Panc1 (cell line): ENCODE measurements at places on chromosomes 16 and 17.
A peak's percentile ranks its signal among the peaks of the same experiment; 100 is the strongest.

DNA sequence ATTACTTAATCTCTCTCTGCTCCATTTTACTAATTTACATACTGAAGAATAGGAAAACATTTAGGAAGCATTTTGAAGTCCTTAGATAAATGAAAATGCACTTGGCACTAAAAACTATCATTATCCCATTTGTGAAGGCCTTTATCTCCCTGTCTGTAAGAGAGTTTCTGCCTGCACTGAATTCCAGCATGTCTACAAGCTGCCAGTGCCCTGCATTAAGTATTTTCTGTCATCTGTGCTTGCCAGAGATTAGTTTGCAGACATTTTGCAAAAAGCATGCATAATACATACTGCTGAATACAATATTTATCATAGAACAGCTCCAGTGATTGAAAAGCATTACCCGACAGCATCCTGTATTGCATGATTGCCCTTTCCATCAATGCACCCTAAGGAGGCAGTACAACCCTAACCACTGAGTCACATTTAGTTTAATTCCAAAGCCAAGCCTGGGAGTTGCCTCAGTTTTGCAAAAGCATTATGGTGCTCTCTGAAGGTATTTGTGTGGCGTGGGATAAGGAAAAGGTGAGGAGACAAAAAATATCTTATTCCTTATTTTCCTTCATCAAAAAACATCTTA, 280.2 kb upstream of the TOM1L1 start:
- H3K4me3 ChIP-seq: no peak overlapping the region
- H3K36me3 ChIP-seq: no peaks in the 10 kb centered on the region
- no peaks in the 10 kb centered on the region for H3K27me3 ChIP-seq
- H3K27ac ChIP-seq: no peak overlapping the region
- DNase-seq: no peak
- H3K4me1 ChIP-seq: no peaks in the 10 kb centered on the region

- H3K27ac ChIP-seq: no peak overlapping the region
- 0 out of 2 replicates have a peak, but pooled peaks cover 3% of the 10 kb centered on the region for H3K4me1 ChIP-seq
- DNase-seq: no peak
- H3K27me3 ChIP-seq: no peaks in the 10 kb centered on the region
- no peak overlapping the region for H3K4me3 ChIP-seq
Measured at GRCh38 chr17:75933808-75934207, 7.0 kb downstream of the FBF1 start.

DNA sequence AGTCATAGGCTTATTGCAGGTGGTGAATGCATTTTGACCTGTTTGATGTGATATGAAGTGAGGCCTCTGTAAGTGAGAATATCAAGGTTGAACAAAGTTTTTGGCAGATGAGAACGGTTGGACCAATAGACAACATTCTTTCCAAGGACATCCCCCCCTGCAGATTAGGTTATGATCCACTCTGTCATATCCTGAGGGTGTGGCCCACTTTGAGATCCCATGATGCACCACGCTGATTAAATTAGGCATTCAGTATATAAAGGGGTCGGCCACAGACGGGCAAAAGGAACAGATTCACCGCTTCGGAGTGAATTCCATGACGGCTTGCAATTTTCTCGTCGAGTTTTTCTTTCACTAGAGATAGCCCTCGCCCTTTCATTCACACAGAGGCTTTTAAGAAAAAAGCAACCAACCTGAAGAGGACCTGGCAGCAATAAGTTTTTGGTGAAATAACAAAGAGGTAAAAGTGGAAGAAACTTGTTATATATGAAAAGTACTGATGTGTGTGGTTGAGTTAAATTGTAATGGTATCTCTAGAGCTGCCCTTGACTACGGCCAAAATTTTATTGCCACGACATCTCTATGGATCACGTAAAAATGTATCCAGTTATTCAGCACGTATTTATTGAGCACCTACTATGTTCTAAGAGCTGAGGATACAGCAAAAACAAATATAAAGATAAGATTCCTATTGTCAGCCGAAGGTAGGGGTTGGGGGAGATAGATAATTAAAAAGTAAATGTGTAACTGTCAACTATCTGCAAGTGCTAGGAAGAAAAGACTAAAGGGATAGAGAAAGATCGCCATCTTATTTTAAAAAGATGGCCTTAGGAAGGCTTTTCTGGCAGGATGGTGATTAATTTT, 1.7 kb upstream of the RBBP6 start:
- peaks cover 4% of the 10 kb centered on the region for H3K36me3 ChIP-seq
- DNase-seq: no peak
- H3K27me3 ChIP-seq: no peaks in the 10 kb centered on the region
- 0 out of 2 replicates have a peak overlapping the region, but pooled peaks have one; percentile 84 for H3K27ac ChIP-seq
- peaks cover 16% of the 10 kb centered on the region for H3K4me1 ChIP-seq

DNA sequence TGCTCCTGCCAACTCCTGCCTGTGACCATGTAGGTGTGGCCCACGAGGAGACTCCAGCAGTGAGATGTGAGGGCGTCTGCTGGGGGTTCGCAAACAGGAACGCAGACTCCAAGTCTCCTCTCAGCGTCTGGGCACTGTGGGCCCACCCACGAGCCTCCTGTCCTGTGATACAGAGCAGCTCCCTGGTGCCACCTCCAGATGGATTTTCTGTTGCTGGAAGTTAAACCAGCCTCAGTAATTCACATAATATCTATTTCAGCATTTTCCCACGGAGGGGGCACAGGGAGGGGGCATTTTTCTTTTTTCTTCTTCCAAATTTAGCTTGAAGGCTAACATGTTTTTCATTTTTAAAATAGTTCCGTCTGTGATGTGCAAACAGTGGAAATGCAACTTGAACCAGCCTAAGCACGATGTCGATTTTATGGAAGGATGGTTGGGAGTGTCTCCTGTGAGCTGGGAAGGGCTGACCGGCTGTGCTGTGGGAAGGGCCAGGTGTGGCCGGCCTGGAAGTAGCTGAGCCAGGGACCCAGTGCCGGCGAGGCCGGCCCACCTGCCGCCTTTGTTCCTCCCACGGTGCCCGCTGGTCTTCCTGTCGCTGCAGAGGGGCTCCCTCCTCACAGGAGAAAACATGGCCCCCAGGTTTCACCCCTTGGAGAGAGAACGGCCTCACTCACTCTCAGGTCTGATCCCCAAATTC, 3.9 kb upstream of the RAB40B start:
- H3K27ac ChIP-seq: no peak overlapping the region
- H3K4me3 ChIP-seq: no peak overlapping the region
- H3K4me1 ChIP-seq: 0 out of 2 replicates have a peak, but pooled peaks cover 3% of the 10 kb centered on the region
- H3K36me3 ChIP-seq: no peaks in the 10 kb centered on the region

DNA sequence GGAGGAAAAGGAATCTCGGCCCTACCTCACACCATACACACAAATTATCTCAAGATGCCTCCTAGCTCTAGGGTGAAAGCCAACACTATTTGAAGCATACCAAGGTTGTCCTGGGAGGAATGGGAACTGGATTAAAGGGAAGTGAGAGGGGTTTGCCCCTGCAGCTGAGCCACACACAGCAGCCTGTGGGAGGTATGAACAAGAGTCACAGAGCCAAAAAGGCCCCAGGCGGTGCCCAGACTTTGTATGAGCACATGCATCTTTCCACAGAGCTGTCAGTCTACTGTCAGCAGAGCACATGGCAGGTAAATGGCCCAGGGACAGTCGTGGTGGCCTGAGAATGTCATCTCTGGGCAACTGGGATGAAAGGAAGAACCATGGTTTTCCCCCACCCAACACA, 31.0 kb upstream of the RCVRN start:
- no peak overlapping the region for H3K27ac ChIP-seq
- no peaks in the 10 kb centered on the region for H3K4me1 ChIP-seq
- peaks cover 4% of the 10 kb centered on the region; the same call in 1 of the 2 replicates for H3K27me3 ChIP-seq
- H3K36me3 ChIP-seq: no peaks in the 10 kb centered on the region
- no peak overlapping the region for H3K4me3 ChIP-seq
- DNase-seq: no peak

DNA sequence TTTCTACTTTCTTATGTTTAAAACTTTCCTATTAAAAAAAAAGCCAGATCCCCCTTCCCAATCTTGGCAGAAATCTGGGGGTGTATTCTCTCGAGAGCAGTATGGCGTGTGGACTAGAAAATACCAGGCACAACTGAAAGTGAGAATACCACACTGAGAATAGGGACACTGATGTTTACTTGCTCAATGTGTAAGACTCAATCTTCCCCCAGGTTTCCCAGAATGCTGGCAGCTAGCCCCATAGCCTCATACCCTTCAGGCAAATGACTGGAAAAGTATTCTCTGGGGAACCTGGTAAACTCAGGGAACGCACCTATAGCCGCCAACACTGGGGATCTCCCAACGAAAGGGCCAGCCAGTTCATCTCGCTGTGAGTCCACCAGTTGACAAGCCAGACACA, 15.3 kb downstream of the ZZEF1 start:
- DNase-seq: no peak
- peaks cover 5% of the 10 kb centered on the region for H3K4me1 ChIP-seq
- no peaks in the 10 kb centered on the region for H3K27me3 ChIP-seq
- H3K36me3 ChIP-seq: 0 out of 2 replicates have a peak, but pooled peaks cover 3% of the 10 kb centered on the region
- H3K4me3 ChIP-seq: no peak overlapping the region

- H3K27me3 ChIP-seq: peaks cover 13% of the 10 kb centered on the region
- no peaks in the 10 kb centered on the region for H3K36me3 ChIP-seq
- H3K4me3 ChIP-seq: no peak overlapping the region
- no peak overlapping the region for H3K27ac ChIP-seq
- DNase-seq: no peak
Measured at GRCh38 chr17:29045734-29046472, 3.0 kb downstream of the PIPOX start.

DNA sequence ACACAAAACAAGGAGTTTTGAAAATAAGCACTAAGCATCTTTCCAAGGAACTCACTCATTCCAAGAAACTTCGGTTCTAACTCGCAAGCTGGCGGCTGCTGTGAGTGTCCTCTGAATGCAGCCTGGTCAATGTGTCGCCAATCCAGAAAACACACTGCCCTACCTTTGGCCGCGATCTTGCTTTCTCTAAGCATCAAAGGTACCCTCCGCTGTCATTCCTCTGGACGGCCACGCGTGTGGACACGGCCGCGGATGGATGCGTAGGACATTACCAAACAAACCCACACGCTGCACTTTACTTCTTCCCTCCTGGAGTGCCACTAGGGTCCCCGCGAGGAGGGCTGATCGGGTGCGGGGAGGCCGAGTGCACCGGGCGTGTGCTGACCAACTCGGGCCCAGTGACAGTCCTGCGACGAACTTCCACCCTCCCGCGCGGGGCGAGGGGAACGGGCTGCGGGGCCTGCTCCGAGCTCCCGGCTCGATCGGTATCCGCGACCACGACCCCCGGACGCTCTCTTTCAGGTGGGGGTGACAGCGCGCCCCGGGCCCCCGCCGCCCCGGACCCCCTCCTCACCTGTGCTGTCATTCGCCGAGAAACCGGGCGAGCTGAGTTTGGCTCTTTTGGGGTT, 1.1 kb downstream of the CREBBP start:
- H3K27me3 ChIP-seq: no peaks in the 10 kb centered on the region
- peak overlapping the region; percentile 84 for H3K4me3 ChIP-seq
- no peak for DNase-seq
- no peaks in the 10 kb centered on the region for H3K36me3 ChIP-seq

GRCh38 chr17:78479369-78479768, 97.8 kb downstream of the DNAH17 start:
- H3K4me1 ChIP-seq: 0 out of 2 replicates have a peak, but pooled peaks cover 3% of the 10 kb centered on the region
- DNase-seq: no peak
- H3K36me3 ChIP-seq: no peaks in the 10 kb centered on the region
- no peak overlapping the region for H3K27ac ChIP-seq

- peak overlapping the region; percentile 51 for H3K27ac ChIP-seq
- no peaks in the 10 kb centered on the region for H3K27me3 ChIP-seq
- no peak for DNase-seq
- peaks cover 2% of the 10 kb centered on the region; the same call in 1 of the 2 replicates for H3K36me3 ChIP-seq
- no peaks in the 10 kb centered on the region for H3K4me1 ChIP-seq
Measured at GRCh38 chr16:31404353-31405064, 11.4 kb downstream of the ITGAD start.
